ENCODE measurements at places on chromosomes 4 and X. TPM values are rescaled to one million over a fixed set of nuclear protein-coding genes. Genes with fewer than 3 reads are reported as not detected.

DNA sequence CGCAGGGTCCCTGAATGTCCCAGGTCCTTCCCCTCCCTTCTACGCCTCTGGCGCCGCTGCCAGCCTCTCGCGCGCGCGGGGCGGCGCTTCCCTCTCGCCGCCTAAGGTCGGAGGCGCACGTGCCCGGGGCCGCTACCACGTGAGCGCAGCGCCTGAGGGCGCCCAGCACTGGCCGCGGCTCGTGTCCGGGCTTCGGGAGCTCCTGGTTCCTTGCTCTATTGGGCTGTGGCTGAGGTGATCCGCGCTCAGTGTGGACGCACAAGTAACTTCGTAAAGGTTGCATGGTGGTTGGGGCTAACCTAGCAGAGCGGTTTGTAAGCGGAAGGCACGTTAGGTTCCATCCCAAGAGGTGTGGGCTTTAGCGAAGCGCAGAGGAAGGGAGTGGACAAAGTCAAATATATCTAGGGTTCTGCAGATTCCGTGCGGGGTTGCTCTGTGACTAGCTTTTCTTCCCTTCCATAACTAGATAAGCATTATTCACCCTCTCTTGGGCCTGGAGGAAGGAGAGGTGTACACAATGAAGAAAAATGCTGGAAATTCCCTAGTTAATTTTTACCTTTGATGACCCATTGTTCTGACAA is 1.8 kb downstream of the TLL1 start:
- no peak for DNase-seq

The ZNF275 gene
- 19.5 TPM for total RNA-seq

The CENPVL2 gene
- total RNA-seq = not detected

The ADGRL3 gene
- total RNA-seq = not detected

- no peak for DNase-seq
Measured at GRCh38 chr4:153028535-153028934, 92.4 kb downstream of the FHDC1 start.

DNA sequence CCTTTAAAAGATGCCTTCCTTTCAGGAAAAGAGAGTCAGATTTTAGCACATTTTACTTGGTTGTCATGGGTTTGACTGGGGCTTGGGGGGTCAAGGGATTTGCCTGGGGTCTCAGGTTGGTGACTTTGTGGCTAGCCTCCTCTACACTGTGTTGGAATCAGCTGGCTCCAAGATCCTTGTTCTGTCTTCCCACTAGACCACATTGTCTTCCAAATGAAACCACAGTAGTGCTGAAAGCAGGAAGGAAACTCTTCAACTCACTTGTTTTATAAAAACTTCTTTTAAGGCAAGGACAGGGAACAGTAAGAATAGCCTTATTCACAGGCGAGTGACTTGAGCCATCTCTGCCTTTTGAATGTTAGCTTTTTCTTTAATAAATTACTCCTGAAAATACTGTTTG is 37.0 kb upstream of the OTUD4 start:
- DNase-seq = no peak

GRCh38 chr4:2330091-2331042 is 68.5 kb upstream of the MXD4 start:
- no peak for DNase-seq

The HDX gene
- total RNA-seq = 0.49 TPM

The GAGE12F gene
- not detected for total RNA-seq

The SEC31A gene
- 137 TPM for total RNA-seq

- no peak for DNase-seq
Measured at GRCh38 chrX:33086886-33087285, 124.5 kb downstream of the DMD start.

- DNase-seq = no peak
Measured at GRCh38 chr4:26803211-26803861, 57.3 kb upstream of the STIM2 start.

- DNase-seq = no peak
Measured at GRCh38 chr4:21964762-21965319, 16.3 kb upstream of the KCNIP4 start.

DNA sequence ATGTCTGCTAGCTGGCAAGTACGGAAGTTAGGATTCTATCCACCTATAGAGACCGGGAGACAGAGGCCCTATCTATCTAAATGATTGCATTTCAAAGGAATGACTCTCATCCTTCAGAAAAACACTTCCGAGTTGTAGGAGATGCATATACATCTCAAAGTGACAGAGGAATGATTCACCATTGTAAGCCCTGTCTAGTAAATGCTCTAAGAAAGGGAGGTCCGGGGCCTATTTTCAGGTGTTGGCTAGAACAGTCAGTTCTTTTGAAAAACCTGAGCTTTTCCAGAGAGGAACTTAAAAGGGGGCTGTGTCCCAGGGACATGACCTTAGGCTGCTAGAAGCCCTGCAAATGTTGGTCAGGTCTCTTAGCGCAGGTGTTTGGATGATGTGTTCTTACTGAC is 262.9 kb upstream of the IL1RAPL1 start:
- DNase-seq = no peak

DNA sequence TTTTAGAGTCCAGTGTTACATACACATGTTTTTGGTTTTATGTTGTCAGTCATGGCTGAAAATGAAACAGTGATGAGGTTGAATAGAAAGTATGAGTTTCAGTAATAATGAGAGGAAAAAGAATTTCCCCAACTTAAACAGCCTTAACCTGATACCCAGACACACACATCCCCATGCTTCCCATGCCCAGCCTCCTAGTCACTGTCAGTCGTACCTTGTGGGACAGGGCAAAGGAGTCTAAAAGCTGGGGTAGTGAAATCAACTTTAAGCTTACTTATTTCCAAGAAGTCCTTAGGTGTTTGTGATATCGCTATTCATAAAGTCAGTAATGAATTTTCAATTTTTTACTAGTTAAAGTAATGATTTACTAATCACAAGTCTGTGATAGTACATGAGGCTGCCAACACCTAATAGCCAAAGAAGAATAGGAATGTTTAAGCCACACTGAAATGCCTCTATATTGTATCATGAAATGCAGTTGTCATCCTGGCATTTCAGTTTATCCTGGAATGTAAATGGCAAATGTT is 24.3 kb upstream of the GPR34 start:
- DNase-seq = peak; percentile 22

The PNMA3 gene
- total RNA-seq = 3.9 TPM

GRCh38 chr4:123340381-123340701 is 56.3 kb upstream of the SPRY1 start:
- DNase-seq = no peak

- no peak for DNase-seq
Measured at GRCh38 chr4:122739174-122739573, 6.7 kb downstream of the BBS12 start.

The NEXMIF gene
- total RNA-seq = 1.2 TPM

DNA sequence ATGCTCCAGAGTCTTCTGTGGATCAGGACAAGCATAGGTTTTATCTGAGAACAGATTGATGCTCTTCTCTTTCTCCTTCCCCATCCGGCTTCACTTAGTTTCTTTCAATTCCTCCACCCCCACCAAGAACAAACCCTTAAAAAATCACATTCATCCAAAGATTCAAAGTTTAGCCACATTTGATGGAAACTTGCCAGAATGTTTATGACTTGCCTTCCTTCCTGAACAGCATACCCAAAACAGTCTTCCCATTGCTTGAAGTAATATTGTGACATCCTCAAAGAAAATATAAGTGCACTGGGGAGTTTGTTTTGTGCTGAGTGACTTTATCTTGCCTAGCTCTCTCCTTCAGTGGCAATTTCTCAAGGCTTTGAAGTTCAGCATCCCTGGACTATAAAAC is 83.0 kb downstream of the MAGEB17 start:
- DNase-seq = no peak

GRCh38 chr4:116501954-116502353 is 583.4 kb downstream of the TRAM1L1 start:
- no peak for DNase-seq

- DNase-seq = no peak
Measured at GRCh38 chr4:39544580-39545315, 17.5 kb upstream of the UGDH start.

DNA sequence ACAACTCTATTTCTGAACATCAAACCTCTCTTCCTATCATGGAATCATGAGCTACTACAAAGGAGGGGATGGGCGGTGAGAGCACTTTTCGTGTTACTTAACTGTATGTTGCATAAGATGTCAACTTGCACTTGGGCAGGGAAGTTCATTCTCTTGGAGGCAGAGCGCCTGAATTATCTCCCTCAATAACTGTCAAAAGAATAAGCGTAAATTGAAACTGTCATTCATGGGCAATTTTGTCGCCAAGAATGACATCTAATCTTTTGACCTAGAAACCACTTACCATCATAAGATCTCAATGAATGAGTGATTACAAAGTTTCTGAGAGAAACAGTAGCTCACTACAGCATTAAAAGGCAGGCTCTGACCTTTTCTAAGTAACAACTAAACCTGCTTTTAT is 23.5 kb upstream of the USP26 start:
- no peak for DNase-seq

GRCh38 chr4:119580293-119580692 is 48.3 kb downstream of the PDE5A start:
- no peak for DNase-seq

The GALNTL6 gene
- total RNA-seq = not detected

GRCh38 chr4:4502694-4503311 is 39.0 kb downstream of the STX18 start:
- peak; percentile 14 for DNase-seq

- no peak for DNase-seq
Measured at GRCh38 chr4:168794881-168795280, 215.2 kb downstream of the CBR4 start.

The TLR10 gene
- total RNA-seq = 1.6 TPM

DNA sequence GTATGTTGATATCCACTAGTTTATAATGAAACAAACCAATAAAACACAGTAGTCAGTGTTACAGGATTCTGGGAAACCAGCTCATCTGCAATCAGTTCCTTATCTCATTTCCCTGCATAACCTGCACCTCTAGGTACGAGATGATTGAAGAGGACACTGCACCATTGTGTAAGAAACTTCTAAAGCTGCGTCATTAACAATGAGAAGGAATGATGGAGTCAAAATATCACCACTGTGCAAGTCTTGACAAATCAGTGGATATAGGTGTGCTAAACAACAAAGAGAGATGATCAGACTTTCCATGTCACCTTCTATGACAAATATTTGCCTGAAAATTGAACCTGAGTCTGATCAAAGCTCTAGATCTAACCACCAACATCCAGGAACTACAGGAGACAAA is 40.7 kb upstream of the DHX15 start:
- no peak for DNase-seq

The PRAF2 gene
- 15.9 TPM for total RNA-seq

DNA sequence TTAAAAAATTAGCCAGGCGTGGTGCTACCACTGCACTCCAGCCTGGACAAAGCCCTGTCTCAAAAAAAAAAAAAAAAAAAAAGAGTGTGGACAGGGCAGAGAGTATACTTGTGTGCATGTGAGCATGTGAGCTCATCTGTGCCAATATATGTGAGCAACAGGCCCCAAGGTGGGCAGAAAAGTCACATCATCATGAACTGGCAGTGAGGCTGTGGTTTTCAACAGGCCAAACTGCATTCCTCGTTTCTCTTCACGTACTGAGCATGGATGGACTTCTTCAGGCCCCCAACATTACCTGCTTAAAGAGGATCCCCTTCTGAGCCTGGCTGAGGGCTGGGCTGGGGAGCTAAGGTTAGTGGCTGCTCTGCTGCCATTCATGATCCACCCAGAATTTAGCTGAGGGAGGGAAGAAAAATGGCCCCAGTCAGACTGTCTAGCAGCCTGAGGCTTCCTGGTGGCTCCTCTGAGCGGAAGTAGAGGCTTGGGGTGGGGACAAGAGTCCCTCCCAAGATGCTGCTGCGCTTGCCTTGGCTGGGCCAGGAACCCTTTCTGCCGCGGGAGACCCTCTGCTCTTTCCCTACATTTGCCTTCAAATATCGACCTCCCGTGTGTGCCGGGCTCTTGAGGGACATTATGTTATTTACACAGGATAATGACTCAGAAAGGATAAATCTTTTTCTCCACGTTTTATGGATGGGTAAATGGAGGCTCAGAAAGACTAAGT is 55.0 kb downstream of the DIPK2B start:
- DNase-seq = no peak

GRCh38 chr4:52984462-52984881 is 122.4 kb downstream of the RASL11B start:
- DNase-seq = no peak
